ENCODE measurements at places on chromosomes 1 and 21. TPM values are rescaled to one million over a fixed set of nuclear protein-coding genes. Genes with fewer than 3 reads are reported as not detected.

DNA sequence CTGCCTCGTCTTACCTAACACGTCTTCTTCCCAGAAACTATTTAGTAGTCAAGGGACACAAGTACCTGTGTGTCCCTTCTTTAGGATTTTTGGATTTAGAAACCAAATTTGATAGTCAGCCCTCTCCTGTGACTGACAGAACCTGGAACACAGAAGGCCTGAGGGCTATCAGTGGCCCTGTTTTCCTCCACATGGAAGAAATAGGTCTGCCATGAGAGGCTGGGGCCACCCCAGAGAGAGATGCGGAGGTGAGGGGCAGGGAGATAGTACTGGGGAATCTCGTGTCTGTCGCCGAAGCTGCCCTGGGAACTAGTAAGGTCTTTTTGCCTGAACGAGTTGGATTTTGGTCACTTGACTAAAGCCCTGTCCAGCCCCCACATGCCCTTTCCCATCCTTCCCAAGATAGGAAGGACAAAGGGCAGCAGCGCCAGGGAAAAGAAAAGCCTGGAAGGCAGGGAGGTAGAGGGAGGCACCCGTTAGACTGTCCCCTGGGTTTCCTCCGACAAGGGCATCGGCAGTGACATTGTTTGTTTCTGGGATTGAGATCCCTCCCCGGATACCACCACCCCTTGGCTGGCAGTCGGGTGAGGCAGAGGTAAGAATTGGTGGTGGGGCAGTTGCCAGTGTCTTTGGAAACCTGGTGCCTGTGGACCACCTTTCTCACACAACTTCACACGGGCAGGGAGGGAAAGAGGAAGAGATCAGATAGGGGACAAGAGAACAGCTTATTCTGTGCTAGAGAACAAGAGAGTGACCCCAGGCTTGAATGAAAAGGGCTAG lies 19.8 kb downstream of the SMIM12 start:
- no peak for DNase-seq

AIRE gene
- 0.32 TPM for polyA plus RNA-seq

DNA sequence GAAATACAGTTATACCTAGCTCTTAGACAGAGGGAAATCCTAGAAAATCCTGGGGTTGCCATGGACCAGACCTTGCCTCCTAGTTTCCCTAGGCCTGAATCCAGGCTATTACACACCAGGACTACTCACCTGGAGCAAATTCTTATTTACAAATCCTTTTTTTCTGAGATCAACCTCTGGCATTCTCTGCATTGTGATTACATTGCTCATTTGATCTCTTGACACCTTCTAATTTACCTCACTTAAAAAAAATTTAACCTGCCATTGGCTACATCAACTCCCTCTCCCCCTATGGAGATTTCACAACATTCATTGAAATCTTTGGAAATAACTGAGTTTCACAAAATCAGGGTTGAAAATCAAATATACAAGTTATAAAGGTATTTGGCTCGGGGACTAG lies 2.9 kb upstream of the C1orf105 start:
- no peak for DNase-seq

FCRL3 gene
- polyA plus RNA-seq = 0.06 TPM

- DNase-seq = no peak
These were observed 26.6 kb downstream of the ZFYVE9 start for GRCh38 chr1:52168373-52169080.

DNA sequence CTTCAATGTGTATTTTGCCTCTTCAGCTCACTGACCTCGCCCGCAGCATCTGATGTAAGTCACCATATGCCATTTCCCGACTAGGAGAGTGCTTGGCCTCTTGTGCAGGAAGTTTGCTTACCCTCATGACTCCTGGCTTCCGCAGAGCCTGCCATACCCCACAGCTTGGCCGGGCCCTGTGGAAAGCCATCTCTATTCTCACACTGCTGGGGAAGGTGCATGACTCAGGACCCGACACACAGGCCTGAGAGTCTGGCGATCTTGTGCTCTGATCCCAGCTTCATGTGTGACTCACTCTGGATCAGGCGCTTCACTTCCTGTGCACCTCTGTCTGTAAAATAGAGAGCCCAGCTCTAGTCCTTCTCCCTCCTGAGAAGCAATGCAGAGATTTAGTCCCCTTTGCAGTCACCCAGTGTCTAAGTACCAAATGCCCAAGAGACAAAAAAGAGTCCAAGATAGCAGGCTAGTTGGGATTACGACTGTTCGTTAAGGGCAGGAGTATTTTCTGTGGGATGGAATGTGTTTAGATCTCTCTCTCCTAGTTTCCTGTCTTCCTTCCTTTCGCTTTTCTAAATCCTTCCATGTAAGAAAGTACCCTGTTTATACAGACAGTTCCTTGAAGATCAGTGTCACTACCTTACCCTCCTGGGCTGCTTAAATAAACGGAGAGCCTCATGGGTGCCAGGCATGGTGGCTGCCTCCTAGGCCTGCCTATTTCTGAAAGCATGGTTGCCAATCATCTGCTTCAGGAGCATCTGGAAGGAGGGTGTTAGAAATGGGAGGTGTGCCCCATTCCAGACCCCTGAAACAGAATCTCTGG lies 62.8 kb upstream of the KIF26B start:
- no peak for DNase-seq

DNA sequence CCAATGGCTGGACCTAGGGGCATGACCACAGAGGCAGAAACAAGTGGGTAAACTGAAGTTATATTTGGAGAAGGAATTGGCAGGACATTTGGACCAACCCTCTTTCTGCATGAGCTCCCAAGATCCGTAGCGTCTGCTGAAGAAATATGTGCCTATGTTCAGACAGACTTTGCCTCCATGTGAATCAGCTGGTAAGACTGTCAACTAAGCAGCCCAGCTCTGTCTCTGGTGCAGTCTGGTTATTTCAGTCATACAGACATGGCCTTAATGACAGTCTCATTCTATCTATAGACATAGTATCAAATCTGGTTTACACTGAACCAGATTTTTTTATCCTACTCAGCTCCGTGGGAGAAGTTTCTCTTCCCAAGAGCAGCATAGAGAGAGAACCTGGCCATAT lies 63.1 kb upstream of the PBX1 start:
- DNase-seq = no peak

DNA sequence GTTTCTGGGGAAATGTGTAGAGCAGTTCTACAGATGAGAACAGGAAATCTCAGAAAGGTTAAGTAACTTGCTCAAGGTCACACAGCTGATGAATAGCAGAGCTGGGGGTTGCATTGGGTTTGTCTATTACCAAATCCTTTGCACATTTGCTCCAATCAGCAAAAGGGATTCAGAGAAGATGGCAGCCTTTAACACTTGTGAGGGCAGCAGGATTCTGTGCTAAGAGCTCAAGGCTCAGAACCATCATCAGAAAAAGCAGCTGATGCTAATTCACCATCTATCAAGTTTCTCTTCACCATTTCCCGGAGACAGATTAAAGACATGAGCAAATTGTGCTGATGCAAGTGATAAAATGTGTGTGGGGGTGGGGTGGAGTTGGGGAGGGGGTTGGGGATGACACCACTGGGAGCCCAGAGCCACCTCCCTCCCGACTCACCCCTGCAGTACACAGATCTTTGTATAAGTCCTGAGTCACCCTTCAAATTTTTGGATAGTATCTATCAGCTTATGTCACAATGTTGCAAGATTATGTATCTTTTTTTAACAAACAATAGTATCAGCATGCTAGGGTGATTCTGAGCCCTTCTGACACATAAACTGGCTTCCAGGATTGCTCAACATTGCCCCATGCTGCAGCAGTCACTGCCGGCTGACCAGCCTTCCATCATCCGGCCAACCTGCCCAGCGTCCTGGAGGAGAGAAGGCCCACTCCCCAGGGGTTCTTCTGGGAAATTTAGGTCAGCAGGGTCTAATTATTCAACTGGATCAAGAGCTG lies 2.8 kb upstream of the SPSB1 start:
- DNase-seq = no peak

THEM5 gene
- 0.66 TPM for polyA plus RNA-seq

NUP133 gene
- 50.9 TPM for polyA plus RNA-seq

- no peak for DNase-seq
These were observed 32.8 kb downstream of the WNT9A start for GRCh38 chr1:227914801-227915563.

C1orf185 gene
- not detected for polyA plus RNA-seq

GRCh38 chr1:52424813-52425212 lies 20.4 kb downstream of the PRPF38A start:
- no peak for DNase-seq

GRCh38 chr21:41425954-41426675 lies at the start of gene MX1:
Gene MX1 (plus strand): TSS chr21:41426239. CDS start chr21:41432071, 5,832 bp downstream.
- no peak for DNase-seq

IL20 gene
- not detected for polyA plus RNA-seq

AJAP1 gene
- polyA plus RNA-seq = 1.8 TPM

CHI3L2 gene
- polyA plus RNA-seq = 0.23 TPM

GRCh38 chr1:208449951-208450350 lies 205.8 kb upstream of the PLXNA2 start:
- no peak for DNase-seq
